ENCODE measurements at places on chromosomes 12 and 14.

DNA sequence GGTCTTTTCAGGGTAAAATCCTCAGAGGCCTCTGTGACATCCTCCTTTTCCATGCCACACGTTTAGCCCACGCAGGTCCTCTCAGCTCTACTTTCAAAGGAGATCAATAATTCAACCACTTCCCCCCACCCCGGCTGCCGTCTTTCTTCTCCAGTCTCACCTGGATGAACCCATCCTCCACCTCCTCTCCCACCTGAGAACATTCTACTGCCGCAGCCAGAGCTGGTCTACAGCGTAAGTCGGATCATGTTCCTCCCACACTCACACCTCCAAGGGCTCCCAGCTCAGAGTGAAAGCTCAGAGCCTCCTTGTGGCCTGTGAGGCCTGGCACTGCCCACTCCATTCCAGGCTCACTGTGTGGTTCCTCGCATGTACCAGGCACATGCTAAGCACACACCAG lies 246.6 kb downstream of the CHST11 start:
- no peak for DNase-seq

GRCh38 chr14:61872452-61872851 lies 110.2 kb downstream of the SNAPC1 start:
- no peak for DNase-seq

GRCh38 chr12:130195369-130195768 lies 33.1 kb downstream of the FZD10 start:
- no peak for DNase-seq

- DNase-seq = peak; percentile 18
Measured at GRCh38 chr14:65101631-65102440, 481 bp downstream of the MAX start.

GRCh38 chr12:29731591-29731990 lies 52.2 kb downstream of the TMTC1 start:
- no peak for DNase-seq

DNA sequence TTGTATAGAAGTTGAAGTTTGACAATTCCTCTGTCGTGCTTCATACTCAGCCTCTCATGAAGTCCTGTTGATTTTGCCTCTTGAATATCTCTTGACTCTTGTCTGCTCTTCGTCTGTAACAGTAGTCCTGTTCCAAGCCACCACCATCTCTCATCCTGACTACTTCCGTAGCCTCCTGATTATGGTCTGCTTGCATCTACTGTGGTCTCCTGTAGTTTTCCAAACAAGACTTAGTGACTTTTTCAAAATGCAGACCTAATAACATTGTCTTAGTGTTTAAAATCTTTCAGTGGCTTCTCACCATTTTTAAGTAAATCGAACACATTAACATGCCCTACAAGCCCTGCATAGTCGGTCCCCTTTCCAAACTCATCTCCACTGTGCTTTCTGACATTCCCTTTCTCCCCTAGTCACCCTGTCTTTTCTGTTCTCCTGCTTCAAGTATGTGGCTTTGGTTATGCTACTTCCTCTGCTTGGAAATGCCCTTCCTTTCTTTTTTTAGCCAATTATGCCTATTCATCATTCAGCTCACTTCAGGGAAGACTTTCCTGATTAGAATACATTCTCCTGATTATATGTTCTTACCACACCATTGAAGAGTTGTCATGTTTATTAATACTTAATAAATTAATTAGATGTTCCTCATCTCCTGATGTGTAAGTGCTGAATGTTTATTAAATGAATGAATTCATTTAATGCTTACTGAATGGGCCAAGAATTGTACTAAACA lies 2.0 kb downstream of the SCYL2 start:
- DNase-seq = no peak

GRCh38 chr12:128867466-128867865 lies 14.2 kb downstream of the GLT1D1 start:
- DNase-seq = no peak

GRCh38 chr12:62129291-62129690 lies 130.9 kb upstream of the USP15 start:
- DNase-seq = no peak

DNA sequence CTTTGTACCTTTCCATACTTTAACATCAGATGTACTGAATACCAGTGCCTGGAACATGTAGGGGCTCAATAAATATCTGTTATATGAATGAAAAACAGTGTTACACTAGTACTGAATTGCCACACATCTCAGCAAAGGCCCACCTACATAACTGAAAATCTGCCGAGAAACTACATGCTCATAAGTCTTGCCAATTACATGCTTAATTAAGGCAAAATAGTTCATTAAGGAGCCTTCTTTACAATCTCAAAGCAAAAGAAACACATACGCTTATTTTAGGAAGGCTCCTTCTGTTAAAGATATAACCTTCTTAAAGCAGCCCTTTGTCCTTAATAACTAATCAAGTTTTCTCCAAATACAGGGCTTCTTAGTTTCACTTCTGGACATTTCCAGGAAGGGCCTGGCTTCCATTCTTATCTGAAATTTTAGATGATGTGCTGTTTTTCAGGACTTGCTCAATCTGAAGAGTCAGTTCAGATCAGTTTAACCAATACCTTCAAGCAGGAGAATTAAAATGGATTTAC lies 11.5 kb downstream of the LIMA1 start:
- DNase-seq = no peak

GRCh38 chr12:15038137-15038536 lies 65.3 kb downstream of the PDE6H start:
- no peak for DNase-seq

- DNase-seq = no peak
Measured at GRCh38 chr14:104361921-104362681, 217.5 kb upstream of the C14orf180 start.

DNA sequence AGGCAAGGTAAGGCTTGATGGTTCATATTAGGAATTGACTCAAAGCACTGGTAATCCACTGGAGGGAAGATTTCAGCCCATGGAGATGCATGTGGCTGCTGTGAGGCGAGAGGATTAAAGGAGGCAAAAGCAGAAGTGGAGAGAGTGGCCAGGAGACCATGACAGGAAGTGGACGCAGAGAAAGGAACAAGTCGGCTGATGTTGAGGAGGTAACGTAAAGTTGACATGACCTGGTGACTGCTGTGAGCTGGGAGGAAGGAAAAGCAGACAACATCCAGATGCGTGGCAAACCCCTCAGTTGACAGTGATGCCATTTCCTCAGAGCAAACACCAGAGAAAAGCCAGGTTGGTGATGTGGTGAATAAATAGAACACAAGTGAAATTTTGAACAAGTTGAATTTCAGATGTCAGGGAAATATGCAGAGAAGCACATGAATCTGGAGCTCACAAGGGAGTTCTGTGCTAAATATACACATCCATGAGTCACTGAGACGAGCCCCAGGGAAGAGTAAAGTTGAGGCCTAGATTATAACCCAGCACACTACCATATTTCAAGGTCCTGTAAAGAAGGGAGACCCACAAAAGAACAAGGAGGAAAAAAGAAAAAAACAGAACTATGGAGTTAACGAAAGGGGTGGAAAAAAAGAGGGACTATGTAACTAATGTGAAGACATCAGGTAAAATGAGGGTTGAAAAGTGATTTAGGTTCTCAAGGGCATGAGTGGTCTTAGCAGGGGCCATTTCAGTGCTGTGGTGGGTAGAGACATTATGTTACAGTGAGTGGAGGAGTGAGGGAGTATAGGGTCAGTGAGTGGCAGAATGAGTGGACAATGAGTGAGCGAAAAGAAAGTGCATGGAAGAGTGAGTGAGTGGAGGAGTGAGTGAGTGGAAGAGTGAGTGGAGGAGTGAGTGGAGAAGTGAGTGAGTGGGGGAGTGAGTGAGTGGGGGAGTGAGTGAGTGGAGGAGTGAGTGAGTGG lies 61.6 kb upstream of the GZMB start:
- DNase-seq = no peak

GRCh38 chr12:44285321-44285960 lies 449.6 kb downstream of the TMEM117 start:
- DNase-seq = no peak

GRCh38 chr14:105026802-105027563 lies 6.1 kb upstream of the CDCA4 start:
- no peak for DNase-seq

DNA sequence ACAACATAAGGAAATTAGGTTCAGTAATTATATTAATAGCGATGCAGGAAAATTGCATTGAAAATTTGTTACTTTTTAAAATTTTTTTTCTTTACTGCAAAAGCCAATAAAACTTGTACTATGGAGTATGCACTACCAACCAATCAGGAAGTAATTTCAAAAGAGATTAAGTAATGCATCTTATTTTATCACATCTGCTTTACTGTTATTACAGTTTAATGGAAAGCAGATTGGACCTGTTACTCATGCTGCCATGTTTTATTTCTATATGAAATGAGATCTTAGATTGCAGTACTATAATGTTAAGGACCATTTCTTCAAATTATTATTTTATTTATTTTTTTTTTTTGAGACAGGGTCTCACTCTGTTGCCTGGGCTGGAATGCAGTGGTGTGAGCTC lies 1.7 kb upstream of the STRN3 start:
- no peak for DNase-seq

- no peak for DNase-seq
Measured at GRCh38 chr12:109162551-109162950, 46.2 kb downstream of the ACACB start.

DNA sequence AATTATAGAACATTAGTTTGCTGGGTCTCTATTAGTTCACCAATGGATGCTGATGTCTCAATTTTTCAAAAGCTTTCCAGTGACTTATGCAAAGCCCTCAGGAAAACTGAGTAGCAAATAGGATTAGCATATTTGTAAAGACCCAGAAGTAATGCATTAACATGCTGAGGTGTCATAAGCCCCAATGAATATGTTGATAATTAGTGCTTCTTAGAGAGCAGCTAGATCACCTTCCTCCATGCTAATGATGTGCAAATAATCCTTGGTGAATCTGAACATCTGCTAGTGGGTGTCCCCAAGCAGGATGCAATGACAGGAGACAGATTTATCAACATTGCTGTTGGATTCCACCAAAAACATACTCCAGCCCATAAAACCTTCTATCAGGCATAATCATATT lies 19.0 kb downstream of the IFNG start:
- DNase-seq = no peak

GRCh38 chr14:42804141-42804540 lies 1197.5 kb downstream of the LRFN5 start:
- no peak for DNase-seq

- DNase-seq = no peak
Measured at GRCh38 chr12:114165921-114166320, 199.8 kb upstream of the RBM19 start.

GRCh38 chr14:93906341-93907329 lies 20.5 kb upstream of the FAM181A start:
- DNase-seq = peak; percentile 63

DNA sequence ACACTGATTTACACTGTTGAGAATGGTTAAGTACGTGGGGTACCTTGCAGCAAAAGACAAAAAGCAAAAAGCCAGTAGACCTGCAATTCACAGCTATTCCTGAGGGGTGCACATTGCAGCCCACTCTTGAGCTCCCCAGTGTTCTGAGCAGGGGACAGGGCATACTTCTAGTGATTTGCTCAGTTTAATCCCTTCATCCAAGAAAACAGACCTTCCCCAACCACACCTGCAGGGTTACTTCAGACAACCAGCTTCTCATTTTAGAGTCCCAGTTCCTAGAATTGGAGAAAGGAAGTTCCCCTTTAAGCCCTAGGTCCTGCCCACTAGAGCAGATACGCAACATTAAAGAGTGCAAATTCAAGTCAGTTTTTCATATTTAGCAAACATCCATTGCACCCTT lies 3.6 kb upstream of the WSB2 start:
- DNase-seq = no peak

DNA sequence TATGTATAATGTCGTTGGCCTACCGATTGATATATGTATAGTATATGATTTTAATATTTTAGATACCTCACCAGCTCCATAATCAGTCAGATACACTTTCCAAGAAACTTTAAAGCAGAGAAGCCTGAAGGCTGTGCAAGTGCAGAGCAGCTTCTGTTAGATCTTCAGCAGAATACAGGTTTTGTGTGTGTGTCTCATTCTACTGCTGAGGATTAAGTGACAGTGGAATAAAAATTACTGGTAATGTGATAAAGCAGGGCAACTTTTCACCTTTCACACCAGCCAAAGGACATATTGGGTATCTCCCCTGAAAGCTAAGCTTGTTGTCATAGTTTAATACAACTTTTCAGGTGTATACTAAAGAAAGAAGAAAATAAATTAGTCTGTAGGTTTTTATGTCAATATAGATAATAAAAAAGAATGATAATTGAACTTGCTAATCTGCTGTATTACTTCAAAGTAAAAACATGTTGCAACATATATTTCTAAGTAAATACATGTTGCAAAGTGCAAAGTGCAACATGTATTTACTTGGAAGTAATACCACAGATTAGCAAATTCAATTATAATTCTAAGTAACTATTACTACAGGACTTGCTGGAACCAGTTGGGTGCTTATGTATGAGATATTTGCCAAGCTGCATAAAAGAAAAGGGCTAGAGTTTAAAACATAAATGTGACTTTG lies 128.3 kb downstream of the SLC16A7 start:
- DNase-seq = no peak

- no peak for DNase-seq
Measured at GRCh38 chr14:75049136-75049535, 2.1 kb downstream of the MLH3 start.

DNA sequence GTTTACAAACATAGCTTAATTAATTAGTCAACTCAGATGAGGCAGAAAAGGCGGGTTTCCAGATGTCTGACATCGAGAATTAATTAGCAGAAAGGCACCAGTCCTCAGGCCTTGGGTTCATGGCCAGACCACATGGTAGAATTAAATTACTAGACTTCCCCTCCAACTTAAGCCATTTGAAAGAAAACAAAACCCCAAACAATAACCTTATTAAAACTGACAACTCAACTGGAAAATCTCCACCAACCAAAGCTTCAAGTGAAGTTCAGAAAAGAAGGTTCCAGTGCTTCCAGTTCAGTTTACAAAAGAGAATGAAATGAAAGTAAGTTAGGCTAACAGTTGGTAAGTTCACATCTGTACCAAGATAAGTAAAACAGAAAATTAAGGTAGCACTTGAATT lies 349.5 kb downstream of the GRIN2B start:
- DNase-seq = no peak

DNA sequence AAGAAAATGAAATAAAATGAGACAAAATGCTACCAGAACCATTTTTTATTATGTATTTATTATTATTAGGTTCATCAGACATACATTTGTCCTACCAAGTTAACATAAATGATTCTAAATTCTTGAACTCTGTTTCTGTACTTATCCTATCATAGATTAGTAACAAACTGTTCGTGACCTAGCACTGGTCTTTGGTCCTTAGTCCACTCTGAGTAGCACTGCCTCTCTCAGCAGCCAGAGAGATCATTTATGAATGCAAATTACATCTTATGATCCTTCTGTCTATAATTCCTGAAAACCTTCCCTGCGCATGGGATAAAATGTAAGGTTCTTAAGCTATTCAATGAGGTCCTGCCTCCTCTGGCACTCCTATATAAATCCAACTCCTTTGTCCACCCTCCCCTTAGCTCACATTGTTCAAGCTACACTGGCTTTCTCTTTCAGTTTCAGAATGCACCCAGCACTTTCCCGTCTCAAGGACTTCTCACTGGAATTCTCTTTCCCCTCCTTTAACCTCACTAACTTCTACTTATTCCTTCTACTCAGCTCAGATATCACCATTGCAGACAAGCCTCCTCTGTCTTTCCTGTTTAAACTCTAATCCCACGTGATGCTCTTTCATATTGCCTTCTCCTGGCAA lies 17.1 kb downstream of the PDZRN4 start:
- DNase-seq = no peak

- DNase-seq = no peak
Measured at GRCh38 chr14:61623927-61624326, 71.4 kb upstream of the HIF1A start.

- DNase-seq = no peak
Measured at GRCh38 chr12:124653169-124653931, 85.9 kb upstream of the NCOR2 start.

- no peak for DNase-seq
Measured at GRCh38 chr12:104515899-104516298, 59.2 kb downstream of the CHST11 start.
